Activated T-helper 1 cell treated with Interleukin-2 at 50 U/mL for 16 hours (primary cell): ENCODE measurements at places on chromosomes 3 and 15.
A peak's percentile ranks its signal among the peaks of the same experiment; 100 is the strongest.

GRCh38 chr3:15498431-15499214 is 22.9 kb downstream of the COLQ start:
- no peak for DNase-seq

GRCh38 chr15:90114451-90114901 is 12.2 kb upstream of the IDH2 start:
- no peak for DNase-seq

DNA sequence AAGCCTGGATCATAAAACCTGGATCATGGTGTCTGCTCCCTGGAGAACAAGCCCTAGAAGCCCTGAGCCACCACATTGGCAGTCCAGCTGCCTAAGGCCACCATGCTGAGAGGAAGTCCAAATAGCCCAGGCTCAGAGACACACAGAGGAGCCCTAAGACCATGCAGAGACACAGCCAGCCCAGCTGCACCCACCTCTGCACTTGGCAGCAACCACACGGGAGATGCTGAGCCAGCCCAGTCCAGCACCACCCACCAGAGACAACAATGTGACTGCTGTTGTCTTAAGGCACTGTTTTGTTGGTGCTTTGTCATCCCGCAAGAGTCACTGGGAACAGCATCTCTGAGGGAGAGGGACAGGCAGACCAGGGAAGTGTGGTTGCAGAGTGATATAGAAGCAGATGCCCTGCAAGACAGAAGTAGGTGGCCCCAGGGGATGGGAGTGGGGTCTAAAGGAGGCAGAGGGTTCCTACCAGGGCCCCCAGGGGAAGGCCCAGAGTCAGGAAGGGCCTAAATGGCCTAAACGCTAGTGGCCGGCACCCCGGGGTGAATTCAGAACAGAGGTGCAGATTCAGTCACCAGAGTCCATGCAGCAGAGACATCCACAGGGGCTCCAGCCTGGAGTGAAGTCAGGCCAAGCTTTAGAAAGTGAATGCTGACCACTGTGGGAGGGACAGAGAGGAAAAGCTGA is 105.4 kb upstream of the PRR20G start:
- DNase-seq, result no peak

- DNase-seq, result no peak
These were observed 48.2 kb downstream of the WWTR1 start for GRCh38 chr3:149609595-149609994.

- no peak for DNase-seq
These were observed 19.9 kb downstream of the MYO9A start for GRCh38 chr15:72098040-72098439.

- DNase-seq, result peak; percentile 22
These were observed 42.3 kb downstream of the KLHL6 start for GRCh38 chr3:183513046-183513706.

DNA sequence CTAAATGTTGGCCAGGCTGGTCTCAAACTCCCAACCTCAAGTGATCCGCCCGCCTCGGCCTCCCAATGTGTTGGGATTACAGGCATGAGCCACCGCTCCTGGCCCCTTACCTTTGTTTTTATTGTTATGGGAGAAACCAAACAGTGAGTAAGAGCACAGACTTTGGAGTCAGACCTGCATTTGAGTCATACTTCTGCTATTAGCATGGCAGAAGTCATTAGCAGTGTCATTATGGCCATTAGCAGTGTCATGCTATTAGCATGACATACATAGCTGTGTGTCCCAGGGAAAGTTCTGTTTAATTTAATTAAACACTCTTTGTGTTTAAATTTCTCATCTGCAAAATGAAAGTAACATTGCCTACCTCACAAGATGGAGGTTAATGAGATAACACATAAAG is 54.8 kb downstream of the SQOR start:
- DNase-seq, result no peak

DNA sequence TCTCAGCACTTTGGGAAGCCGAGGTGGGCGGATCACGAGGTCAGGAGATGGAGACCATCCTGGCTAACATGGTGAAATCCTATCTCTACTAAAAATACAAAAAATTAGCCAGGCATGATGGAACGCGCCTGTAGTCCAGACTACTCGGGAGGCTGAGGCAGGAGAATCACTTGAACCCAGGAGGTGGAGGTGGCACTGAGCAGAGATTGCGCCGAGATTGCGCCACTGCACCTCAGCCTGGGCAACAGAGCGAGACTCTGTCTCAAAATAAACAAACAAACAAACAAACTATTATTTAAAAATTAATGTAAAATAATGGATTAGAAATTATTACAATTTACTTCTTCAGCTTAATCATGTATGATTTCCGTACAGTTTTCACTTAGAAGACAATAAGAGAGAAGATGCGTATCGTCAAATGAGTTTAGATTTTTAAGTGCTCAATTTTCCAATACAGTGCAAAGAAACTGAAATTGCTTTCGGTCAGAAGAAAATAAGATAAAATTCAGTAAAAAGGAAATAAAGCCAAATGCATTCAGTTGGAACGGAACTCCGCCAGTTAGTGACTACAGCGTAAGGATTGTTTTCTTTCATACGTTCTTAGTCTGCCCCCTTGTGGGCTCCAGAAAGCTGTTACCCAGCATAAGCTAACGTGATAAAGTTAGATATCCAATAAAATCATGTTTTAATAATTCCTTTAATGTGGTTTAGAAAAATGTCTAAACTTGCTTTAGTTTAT is 24.8 kb downstream of the AADAC start:
- DNase-seq, result no peak

GRCh38 chr15:89457086-89457485 is 39.3 kb downstream of the RHCG start:
- no peak for DNase-seq

DNA sequence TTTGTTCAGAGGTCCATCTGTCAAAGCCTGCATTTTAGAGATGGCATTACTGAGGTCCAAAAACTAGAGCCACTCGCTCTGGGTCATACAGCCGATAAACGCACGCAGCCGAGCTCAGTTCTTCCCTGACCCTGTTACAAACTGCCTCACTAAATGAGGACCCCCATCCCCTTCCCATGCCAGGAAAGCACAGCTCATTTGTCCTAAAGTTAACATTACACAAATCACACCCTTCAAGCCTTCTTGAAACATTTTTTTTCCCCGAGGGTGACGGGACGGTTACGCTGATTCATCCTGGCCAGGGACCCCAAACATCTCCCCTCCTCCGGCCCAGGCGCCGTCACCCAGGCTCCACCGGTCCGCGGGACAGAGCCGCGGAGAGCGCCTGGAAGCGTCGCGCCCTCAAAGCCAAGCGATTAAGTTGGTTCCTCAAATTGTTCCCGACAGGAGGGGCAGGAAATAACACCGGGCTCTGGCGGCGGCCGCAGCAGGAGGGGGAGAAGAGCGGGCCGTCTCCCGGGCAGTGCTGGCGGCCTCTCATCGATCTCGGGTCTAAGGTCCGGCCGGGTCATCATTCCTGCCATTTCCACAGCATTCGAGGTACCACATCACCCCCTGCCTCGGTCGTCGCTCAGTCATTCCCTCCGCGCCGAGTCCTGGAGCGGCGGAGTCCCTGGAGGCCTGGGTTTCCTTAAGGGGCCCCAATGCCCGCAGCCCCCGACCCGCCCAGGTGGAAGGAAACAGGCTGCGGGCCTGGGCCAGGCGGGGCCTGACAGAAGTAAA is 619 bp upstream of the CMTM8 start:
- no peak for DNase-seq

- no peak for DNase-seq
These were observed 1.8 kb upstream of the CTDSPL start for GRCh38 chr3:37859908-37860199.

GRCh38 chr15:31361764-31362515 is 35.3 kb downstream of the KLF13 start:
- no peak for DNase-seq

DNA sequence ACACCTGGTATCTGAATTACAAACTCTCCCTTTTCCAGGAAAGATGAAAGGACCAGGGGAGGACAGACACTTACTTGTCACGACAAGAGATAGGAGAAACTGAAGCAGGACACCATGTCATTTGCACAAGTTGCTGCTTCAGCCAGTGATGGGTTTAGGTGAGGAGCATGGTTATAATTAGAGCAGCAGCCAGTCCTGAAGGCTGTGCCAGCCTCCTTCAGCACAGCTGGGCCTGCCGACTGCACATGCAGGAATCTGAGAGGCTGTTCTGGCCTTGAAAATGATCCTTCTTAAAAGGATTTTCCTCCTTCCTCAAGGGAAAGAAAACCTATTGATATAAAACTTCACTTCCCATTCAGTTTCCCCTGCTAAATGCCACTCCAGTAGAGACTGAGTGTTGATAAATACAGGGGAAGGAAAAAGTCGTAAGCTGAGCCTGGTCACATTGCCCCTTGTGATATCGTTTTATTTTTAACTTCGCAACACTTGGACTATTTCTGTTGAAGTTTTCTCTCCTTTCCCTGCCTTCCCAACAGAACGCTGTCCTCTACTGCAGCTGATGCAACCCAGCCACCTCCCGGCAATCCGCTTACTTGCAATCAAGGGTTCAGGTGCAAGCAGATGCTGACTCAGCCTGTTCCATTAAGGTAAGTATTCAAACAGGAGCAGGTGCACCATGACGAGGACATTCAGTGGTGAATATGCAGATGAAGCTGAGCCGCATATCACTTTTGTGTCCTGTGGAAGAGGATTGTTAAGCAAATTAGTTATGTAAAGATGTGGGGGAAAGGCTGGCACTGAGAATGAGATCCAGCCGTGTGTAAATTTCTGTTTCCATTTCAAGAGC is at the start of gene FBXO40:
Gene FBXO40, plus strand, starts transcription at position 524 of the 847 bp plus-strand sequence. CDS start 27,197 bp downstream, outside the sequence.
- DNase-seq, result no peak

DNA sequence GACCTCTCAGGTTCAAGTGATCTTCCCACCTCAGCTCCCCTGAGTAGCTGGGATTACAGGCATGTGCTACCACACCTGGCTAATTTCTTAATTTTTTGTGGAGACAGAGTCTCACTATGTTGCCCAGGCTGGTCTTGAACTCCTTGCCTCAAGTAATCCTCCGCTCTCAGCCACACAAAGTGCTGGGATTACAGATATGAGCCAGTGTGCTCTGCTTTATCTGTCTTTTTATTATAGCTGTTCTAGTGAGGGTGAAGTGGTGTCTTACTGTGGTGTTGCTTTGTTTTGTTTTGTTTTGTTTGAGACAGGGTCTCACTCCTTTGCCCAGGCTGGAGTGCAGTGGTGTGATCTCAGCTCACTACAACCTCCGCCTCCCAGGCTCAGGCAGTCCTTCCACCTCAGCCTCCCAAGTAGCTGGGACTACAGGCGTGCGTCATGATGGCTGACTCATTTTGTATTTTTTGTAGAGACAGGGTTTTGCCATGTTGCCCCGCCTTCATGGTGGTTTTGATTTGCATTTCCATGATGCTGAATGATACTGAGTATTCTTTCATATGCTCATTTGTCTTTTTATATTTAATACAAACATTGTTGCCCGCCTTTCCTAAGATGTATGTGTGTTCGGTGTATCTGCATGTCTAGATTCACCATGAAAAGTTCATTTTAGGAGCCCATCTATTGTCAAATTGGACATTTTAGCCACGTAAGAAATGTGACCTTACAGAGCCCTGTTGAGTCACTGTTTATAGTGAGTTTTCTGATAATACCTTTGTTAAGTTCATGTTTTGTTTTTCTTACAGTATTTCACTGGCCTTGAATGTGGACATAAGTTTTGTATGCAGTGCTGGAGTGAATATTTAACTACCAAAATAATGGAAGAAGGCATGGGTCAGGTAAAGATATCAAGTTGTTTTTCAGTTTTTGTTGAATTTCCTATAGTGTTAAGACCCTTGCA is 80.6 kb downstream of the ARIH1 start:
- no peak for DNase-seq

- DNase-seq, result peak; percentile 33
These were observed 96.0 kb downstream of the LRRK1 start for GRCh38 chr15:101014921-101015841.

GRCh38 chr3:115943579-115943978 is 320.3 kb downstream of the GAP43 start:
- DNase-seq, result no peak

DNA sequence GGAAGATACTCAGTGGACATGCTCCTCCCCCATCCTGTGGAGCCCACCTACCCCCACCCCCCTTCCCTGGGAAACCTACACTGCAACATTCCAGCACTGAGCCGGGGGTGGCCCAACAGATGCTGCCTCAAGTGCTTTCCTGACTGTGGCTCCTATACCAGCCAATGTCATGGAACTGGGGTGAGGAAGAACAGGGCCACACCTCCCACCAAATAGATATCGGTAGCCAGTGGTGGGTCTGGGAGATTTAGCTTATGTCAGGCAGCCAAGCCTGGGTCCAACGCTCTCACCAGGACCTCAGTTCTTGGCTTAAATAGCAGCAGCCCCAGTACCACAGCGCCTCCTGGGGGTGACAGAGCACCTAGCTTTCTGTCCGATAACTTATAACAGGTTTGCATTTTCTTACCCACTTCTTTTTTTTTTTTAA is 30.3 kb downstream of the CDC25A start:
- DNase-seq, result peak; percentile 12

- DNase-seq, result no peak
These were observed 23.1 kb upstream of the BHLHE40 start for GRCh38 chr3:4956099-4956498.

DNA sequence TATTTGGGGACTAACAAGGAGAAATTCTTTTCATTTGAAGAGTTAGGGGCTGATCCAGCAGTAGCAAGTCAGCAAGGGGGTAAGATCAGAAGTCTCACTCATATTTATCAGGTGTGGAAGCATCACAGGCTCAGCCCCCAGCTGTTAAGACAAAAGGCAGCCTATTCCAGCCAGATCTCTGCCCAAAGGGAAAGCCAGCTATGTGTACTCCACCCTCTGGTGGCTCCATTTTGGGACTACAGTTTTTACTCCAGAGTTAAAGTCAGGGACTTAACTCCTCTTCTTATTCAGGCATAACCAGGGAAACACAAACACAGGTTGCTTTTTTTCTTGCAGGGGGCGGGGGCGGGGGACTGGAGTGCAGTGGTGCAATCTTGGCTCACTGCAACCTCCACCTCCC is 19.2 kb downstream of the UBP1 start:
- DNase-seq, result no peak

GRCh38 chr15:76172782-76173181 is 113.0 kb downstream of the TMEM266 start:
- no peak for DNase-seq
